AG08396 (cell line): ENCODE measurements at places on chromosomes 5 and 9.

DNA sequence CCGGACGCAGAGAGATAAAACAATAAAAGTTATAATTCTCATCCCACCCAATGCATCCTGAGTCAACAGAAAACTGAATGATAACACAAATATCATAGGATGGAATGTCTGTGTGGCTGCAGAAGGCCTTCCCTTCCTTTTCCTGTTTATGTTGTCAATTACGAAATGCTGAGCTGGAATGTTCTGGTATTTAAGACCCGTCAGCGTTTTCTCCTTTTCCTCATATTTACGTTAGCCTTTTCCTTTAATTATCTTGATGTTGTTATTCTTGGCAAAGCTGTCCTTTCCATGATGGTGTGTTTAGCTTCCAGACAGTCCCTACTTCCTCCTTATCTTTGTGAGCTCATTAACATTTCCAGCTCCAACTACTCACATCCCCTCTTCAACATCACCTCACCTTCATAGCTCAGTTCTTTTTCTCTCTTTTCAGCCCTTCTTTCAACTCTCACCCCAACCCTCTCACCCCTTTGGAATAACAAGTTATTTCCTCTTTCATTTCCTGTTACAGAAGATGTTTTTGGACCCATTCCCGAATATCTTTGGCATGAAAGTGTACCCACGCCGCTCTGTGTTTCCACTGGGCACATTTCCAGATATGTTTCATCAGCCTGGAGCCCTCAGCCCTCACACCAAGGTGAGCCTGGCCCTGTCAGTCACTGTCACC is 221.6 kb downstream of the NR2F1-AS1 start:
- peak; percentile 54 for DNase-seq

- DNase-seq = no peak
Observed at GRCh38 chr5:73314395-73315257, 134.0 kb downstream of the FOXD1 start.

DNA sequence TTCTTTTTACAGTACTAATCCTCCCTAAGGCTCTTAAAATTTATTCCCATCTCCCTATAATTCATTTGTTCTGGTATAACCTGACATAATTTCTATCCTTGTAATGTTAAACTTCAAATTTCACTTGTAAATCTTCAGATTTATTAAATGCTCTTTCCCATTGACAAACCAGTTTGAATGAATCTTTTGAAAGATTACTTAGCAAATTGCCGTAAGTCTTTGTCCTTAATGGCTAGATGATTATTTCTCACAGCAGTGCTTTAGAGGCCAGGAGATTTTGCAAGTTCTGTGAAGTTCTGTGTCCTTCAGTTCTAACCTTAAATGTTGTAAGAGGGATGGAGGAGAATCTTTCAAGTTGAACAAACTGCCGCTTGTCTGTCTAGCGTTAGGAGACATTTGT is 4.2 kb downstream of the SLC44A1 start:
- DNase-seq = no peak

- no peak for DNase-seq
Observed at GRCh38 chr5:72647806-72648205, 140.6 kb upstream of the ZNF366 start.

DNA sequence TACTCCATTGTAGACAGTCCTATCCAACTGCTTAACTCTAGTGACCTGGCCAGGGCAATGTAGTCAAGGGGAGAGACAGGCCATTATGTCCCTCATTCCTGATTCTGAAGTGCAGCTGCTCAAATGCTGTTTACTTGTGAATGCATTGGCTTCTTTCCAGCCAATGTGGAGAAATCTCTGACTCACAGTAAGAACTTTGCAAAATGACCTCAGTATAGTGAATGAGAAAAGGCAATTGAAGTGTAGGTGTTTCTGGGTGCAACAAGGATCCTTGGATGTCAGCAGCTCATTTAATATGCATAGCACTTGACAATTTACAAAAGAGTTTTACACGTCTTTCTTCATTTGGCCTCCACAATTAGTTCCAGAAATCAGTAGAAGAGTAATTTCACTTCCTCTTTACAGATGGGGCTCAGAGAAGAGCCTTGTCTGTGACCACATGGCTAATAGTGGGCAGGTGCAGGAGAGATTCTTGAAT is 367.2 kb downstream of the OSTF1 start:
- no peak for DNase-seq

DNA sequence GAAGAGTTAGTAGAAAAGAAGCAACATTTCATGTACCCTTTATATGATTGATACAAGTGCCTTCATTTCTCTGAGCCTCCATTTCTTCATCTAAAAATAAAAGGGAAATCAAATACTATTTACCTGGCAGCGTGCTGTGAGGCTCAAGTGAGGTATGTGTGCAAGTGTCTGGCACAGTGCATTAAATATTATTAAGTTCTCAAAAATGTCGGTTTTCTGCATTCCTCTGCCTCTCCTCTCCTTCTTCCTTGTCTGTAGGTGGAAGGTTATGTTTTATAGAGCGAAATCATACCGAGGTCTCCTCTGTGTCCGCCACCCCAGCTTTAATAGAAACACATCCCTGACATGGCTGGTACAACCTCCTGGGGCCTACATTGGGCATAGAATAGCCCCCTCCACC is 93.0 kb downstream of the FGF18 start:
- no peak for DNase-seq

DNA sequence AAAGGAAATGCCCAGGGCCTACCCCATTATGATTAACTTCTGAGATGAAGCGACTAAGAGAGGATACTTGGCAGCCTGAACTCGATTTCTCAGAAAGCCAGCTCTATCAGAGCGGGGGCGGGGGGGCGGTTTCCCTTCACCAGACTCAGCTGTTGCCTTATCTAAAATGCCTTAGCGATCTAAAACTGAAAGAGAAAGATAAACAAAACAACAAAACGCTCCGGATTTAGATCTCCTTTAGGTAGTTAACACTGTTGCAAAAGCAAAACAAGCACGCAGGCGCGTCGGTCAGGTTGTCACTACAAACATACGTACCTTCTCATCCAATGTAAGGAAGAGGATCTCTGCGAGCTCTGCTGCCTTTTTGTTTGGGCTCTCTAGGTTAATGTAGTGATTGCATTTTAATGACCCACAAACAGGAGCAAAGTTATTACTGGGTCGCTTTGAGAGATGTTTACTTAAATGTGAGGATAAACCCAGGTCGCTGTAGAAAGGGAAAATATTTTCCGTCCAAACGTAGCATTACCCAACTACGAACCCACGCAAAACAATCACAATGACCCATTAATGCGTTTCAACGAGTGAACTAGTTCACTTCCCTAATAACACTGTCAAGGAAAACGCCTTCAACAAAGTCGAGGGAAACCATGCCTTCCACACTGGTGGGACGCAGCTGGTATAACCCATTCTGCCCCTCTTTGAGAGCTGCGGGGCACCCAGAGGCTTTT is 982 bp downstream of the EPB41L4A start:
- DNase-seq = no peak

DNA sequence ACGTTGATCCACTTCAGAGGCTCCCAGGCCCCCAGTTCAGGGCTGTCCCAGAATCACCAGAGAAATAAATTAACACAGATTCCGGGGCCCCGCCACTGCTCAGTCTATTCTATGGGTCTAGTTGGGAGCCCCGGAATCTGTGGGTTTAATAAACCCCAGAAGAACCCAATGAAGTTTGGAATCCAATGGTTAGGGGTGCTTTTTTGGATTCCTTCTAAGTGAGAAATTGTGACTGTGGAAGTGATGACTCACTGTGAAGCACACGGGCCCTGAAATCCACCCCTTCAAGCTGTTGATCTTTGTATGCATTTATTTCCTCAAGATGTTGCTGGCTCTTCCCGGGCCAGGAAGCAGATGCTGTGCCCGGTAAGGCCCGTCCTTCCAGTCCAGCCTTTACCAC is 57.3 kb upstream of the SLC28A3 start:
- DNase-seq = peak; percentile 65

DNA sequence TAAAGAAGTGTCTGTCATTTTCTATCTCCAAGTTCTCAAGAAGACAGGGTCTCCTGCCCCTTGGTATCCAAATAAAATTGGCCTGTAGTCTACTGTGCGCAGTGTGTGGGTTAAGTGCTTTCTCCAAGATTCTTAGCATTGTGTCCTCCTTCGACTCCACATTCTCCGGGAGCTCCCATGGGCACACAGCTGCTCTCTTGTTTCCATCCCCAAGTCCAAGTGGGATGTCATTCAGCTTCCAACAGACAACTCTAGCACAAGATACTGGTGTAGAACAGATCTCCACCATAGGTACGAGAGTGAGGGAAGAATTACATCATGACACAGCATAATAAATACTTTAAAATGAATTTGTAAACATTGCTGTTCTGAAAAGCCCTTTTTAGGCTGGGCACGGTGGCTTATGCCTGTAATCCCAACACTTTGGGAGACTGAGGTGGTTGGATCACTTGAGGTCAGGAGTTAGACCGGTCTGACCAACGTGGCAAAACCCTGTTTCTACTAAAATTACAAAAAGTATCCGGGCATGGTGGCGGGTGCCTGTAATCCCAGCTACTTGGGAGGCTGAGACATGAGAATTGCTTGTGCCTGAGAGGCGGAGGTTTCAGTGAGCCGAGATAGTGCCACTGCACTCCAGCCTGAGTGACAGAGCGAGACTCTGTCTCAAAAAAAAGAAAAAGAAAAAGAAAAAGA is 196.2 kb downstream of the C9orf152 start:
- no peak for DNase-seq

- no peak for DNase-seq
Observed at GRCh38 chr9:21392270-21392669, 7.1 kb upstream of the IFNA2 start.

- DNase-seq = no peak
Observed at GRCh38 chr5:11082404-11082945, 321.4 kb upstream of the DAP start.

DNA sequence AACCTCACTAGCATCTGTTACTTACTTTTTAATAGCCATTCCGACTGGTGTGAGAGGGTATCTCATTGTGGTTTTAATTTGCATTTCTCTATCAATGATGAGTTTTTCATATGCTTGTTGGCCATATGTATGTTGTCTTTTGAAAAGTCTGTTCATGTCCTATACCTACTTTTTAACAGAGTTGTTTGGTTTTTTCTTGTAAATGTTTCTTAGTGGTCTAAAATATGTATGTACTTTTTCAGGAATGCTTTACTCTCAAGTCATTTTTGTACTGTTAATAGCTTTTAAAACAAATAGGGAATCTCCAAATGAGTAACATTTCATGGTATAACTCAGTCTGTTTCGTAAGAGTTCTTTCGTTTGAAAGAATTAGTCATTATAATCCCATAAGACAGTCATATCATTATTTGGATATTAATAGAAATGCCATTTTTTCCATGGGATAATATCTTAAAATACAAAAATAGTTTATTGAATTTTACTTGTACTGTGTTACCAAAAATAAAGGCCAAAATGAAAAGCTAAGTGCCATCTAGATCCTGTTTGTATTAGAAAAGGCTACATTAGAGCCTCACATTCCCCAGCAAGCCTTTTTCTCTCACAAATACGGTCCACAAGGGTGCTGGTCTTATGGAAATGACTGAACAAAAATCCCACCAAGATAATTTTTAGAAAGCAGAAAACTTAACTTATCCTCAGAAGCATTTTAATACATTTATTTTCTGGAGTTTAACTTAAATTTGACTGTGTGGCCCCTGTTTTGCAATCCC is 247.7 kb downstream of the PJA2 start:
- no peak for DNase-seq

DNA sequence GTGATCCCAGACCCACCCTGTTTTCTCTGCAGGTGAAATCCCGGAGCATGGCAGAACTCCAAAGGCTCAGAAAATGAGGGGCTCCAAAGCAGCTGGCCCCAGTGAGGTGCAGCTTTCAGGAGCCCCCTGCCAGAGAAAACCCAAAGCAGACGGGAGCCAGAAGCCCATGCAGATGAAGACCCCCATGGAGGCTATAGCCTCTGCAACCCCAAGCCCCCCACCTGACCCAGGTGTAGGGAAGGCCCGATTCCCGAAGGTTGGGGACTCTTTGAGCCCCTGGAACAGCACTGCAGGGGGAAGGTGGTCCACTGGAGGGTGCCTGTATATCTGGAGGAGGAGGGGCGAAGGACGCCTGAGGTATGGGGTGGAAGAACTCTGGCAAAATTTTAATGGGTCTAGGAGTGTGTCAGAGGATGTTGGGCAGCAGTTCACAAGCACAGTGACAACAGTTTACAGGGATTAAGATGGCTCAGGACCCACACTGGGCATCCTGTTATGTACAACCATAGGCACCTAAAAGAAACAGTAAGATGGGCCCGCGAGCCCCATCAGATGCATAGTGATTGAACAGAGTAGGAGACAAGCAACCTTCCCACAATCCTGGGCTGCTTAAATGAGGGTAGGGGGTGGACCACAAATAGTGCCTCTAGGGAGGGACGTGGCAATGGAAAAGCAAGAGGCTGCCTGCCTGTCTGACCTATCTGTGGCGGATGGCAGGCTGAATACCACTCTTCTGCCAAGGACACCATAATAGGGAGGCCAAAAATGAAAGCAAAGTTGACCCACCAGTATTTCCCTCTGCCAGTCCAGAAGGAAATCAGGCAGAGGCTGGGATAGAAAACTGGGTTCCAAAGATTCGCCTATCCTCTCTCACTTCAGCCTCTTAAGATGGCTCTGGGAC is 16.4 kb upstream of the ANXA6 start:
- no peak for DNase-seq

- no peak for DNase-seq
Observed at GRCh38 chr9:135070964-135071735, 16.3 kb upstream of the OLFM1 start.

DNA sequence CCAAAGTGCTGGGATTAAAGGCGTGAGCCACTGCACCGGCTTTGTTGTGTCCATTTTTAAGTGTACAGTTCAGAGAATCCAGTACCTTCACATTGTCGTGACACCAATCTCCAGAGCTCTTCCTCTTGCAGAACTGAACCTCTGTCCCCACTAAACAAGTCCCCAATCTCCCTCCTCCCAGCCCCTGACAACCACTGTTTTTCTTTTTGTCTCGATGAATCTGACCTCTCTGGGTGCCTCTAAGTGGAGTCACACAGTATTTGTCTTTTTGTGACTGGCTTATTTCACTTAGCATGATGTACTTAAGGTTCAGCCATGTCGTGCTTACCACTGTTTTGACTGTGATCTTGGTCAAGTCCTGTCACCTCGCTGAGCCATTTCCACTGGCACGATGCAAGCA is 1.6 kb downstream of the WDR38 start:
- DNase-seq = no peak

DNA sequence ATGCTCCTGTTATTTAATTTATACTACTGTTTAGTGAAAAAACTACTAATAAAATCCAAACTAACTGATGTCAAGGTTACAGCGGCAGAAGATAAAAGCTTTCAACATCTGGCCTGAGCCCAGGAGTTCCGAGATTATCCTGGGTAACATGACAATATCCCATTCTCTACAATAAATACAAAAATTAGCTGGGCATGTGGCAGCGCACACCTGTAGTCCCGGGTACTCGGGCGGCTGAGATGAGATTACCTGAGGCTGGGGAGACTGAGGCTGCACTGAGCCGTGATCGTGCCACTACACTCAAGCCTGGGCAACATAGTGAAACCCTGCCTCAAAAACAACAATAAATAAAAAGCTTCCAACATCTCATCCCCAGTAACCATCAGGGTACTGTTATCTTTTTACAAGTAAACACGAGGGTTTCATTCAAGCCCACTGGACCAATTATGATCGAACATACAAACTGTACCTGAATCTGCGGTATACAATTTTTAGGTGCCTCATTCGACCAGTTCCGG is 1.3 kb downstream of the RPL37 start:
- DNase-seq = no peak

GRCh38 chr5:68587171-68587570 is 371.6 kb downstream of the PIK3R1 start:
- no peak for DNase-seq
